ENCODE measurements at places on chromosomes 2 and 18.

DNA sequence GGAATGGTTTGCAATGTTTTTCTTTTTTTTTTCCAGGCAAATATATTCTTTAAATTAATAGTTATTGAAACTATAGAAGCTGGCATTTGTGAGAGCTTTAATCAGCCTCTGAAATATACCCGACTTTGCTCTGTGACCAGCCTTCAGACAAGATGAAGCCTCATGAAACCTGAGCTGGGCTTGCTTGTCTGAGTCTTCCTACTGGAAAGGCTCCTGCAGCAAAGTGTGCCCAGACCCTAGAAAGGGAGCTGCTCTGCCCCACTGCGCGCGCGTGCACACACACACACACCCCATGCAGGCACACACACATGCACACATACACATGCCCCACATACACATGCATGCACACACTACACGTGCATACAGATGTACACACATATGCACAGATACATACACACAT is 203.3 kb upstream of the NT5C1B start:
- no peak for DNase-seq

- no peak for DNase-seq
These were observed 19.1 kb upstream of the DYNC1I2 start for GRCh38 chr2:171668183-171668582.

- no peak for DNase-seq
These were observed 190.0 kb downstream of the NAPG start for GRCh38 chr18:10715791-10716190.

DNA sequence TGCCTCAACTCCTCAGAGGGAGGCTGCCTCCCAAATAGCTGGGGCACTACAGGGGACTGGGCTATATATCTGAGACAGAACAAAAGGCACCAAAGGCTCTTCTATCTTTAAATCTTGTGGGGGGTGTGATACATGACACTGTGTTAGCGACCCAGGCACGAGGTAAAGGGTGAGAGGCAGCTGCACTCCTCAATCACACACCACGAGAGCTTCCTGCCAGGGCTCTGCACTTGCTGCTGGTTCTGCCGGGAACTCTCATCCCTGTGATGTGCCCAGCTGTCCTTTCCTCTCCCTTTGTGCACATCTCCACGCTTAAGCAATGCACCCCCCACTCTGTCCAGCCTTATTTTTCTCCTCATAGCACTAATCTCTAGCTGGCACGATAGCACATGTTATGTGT is 32.4 kb downstream of the NPC1 start:
- DNase-seq, result no peak

- DNase-seq, result no peak
These were observed 138.0 kb upstream of the ARHGAP28 start for GRCh38 chr18:6591491-6591890.

DNA sequence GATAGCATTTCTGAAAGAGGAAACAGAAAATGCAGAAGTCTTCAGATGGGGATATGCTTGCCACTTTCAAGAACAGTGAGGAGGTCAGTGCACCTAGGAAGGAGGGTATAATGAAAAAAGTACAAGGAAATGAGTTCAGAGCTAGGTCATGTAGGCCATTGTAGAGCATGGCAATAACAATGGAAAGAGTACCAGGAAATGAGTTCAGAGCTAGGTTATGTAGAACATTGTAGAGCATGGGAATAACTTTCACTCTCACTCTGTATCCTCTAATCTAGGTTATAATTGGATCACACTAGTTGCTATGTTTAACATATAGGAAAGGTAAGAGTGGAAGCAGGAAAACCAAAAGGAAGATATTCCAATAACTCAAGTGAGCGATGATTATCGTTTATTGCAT is 12.3 kb downstream of the SCG2 start:
- DNase-seq, result no peak

GRCh38 chr2:231386446-231386845 is 9.1 kb upstream of the B3GNT7 start:
- DNase-seq, result no peak

DNA sequence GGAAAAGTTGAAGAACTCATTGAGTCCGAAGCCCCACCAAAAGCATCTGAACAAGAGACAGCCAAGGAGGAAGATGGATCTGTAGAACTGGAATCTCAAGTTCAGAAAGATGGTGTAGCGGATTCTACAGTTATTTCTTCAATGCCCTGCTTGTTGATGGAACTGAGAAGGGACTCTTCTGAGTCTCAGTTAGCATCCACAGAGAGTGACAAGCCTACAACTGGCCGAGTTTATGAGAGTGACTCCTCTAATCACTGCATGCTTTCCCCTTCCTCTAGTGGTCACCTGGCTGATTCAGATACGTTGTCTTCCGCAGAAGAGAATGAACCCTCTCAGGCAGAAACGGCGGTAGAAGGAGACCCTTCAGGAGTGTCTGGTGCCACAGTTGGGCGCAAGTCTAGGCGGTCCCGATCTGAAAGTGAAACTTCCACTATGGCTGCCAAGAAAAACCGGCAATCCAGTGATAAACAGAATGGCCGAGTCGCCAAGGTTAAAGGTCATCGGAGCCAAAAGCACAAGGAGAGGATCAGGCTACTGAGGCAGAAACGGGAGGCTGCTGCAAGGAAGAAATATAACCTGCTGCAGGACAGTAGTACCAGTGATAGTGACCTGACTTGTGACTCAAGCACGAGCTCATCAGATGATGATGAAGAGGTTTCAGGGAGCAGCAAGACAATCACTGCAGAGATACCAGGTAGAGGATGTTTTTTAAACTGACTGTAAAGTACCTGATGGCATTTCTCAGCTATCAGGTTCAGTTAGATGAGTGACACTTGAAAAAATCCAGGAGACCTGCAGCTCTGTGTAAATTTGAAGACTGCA is 111.9 kb downstream of the HAUS1 start:
- no peak for DNase-seq

DNA sequence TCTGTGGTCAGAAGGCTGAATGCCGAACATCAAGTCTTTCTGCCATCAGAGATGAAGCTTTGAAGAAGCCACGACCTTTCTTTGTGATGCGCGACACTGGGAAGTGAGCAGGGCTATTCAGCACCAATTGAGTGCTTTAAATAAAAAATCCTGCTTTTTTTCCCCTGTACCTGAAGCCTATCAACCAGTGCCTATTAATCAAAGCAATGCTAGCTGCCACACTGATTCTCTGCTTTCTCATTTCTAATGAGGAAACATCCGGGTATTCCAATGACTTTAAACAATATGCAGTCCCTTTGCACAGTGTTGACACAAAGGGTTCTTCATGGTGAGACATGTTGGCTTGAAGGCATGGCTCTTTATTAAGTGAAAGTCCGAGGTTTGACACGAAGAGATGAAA is 88.0 kb downstream of the GALR1 start:
- DNase-seq, result no peak

DNA sequence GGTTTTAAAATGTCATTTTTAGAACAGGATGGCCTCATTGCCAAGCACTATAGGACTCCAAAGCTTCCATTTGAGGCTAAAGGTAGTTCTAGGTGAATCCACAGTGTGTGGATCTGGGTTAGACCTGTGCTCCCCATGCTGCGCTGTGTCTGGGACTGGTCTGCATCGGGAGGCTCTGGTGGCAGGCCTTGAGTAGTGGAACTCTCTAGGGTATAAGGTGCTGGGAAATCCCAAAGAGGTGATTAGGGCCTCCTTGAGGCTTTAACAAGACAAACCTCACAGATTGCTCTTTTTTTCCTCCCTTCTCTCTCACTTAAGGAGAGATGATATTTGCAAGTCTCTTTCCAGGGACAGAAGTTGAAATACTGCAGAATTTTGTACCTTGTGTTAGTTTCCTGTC is 9.3 kb downstream of the SEC11C start:
- DNase-seq, result no peak

GRCh38 chr2:41791523-41791922 is 256.3 kb upstream of the PKDCC start:
- DNase-seq, result no peak

DNA sequence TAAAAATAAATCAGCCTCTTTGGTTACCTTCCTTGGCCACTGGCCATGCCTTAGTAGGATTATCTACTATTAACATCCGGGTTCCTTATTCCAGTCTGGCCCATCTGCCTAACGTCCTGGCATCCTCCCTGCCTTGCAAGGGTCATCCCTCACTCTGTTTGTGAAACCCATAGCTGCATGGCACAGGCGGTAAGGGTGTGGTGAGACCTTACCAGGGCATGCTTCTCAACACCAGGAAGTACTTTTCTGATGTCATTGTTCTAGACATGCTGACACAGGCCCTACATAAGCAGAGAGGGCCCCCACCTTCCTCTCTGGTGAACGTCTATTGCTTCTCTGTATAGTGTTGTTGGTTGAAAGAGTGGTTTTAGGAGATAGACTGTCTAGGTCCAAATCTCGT is 296.8 kb upstream of the SPRED2 start:
- DNase-seq, result no peak

GRCh38 chr2:47057687-47058002 is 97.5 kb downstream of the STPG4 start:
- DNase-seq, result no peak

- DNase-seq, result no peak
These were observed 30.0 kb downstream of the TBC1D8 start for GRCh38 chr2:101121174-101121573.

- no peak for DNase-seq
These were observed 162.2 kb downstream of the BABAM2 start for GRCh38 chr2:28052691-28053090.

GRCh38 chr2:62372824-62373223 is 133.2 kb downstream of the TMEM17 start:
- no peak for DNase-seq

DNA sequence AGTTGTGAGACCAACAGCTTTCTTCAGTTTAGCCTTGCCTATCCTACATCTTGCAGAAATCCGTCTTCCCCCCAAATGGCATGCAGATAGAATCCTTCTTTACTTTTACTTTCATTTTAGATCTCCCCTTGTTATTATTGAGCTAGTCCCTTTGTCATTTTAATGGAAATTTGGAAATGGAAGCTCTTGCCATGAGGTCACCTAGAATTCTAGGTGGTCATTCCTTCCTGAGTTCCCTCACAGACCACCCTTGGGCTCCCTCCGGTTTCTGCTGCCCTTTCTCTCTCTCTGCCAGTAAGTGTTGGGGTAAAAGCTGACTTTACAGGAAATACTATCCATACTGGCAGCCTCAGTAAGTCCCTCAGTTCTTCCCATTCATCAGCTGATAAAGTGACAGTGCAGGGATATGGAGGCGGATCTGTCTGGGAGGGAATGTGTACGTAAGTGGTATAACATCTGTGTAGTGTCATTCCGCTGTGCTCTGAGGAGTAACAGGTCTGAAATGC is 30.2 kb downstream of the ARHGAP25 start:
- DNase-seq, result no peak

GRCh38 chr2:48749291-48750127 is 6.0 kb downstream of the LHCGR start:
- no peak for DNase-seq

- no peak for DNase-seq
These were observed 43.9 kb downstream of the KDM3A start for GRCh38 chr2:86485103-86485502.

GRCh38 chr2:54871457-54872107 is 148.1 kb downstream of the EML6 start:
- DNase-seq, result no peak

DNA sequence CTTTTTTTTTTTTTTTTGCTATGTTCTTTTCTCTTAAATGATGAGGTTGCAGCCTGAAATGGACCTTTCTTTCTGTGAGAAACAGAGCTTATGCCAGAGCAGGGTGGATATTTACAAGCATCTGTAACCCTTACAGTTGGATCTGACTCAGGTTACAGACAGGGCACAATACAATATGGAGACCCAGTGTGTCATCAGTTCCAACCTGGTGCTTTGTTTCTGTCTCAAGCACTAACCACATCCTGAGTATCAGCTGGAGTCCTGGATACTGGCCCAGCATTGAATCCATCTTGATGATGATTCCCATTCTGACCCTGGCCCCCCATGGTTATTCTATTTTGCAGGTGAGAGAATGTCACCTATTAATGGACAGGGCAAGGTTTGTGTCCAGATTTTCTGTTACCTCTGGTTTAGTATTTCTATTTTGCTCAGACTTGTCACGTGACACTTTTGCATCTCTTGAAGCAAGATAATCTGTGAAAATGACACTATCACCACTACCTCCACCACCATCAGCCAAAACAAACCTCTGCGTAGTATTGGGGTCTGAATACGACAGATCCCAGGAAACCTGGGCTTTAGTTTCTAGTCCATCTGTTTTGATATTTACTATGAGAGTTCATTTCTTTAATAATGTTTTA is 174.0 kb downstream of the CCDC85A start:
- no peak for DNase-seq

DNA sequence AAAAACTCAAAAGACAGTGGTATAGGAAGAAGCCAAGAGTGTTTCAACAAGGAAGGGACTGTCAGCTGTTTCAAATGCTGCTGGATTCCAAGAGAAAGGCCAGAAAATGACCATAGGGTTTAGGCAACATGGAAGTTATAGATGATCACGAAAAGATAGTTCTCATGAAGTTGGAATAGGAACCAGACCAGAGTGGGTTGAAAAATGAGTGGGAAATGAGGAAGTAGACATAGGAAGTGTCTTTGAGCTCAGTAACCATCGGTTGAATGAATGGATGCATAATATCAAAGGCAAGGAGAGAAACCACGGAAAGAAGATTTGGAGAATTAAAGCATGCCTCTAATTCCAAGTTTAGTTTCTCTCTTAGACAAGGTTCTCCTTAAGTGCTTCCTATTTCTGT is 1.3 kb downstream of the NCAPH start:
- no peak for DNase-seq

- DNase-seq, result no peak
These were observed 43.4 kb upstream of the TNFRSF11A start for GRCh38 chr18:62281684-62282083.

DNA sequence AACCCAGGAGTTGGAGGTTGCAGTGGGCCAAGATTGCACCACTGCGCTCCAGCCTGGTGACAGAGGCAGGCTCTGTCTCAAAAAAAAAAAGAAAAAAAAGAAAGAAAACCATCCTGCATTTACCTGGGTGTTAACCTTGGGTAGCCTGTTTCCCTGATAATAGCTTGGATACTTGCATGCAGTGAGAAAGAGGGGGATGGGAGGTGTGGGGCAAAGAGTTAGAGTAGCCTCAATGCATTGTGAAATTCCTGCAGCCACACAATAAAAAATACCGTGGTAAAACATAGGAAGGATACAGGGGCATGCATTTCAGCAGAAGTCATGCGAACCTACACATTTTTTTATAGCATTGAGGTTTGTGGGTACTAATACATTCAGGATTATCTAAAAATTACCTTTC is 76.6 kb upstream of the ZNF516 start:
- no peak for DNase-seq

- no peak for DNase-seq
These were observed 1356.2 kb upstream of the NXPH2 start for GRCh38 chr2:140136366-140136765.

GRCh38 chr2:172282944-172283343 is 144.4 kb upstream of the ITGA6 start:
- no peak for DNase-seq
